ENCODE measurements at places on chromosomes 3 and 15.
A peak's percentile ranks its signal among the peaks of the same experiment; 100 is the strongest.

DNA sequence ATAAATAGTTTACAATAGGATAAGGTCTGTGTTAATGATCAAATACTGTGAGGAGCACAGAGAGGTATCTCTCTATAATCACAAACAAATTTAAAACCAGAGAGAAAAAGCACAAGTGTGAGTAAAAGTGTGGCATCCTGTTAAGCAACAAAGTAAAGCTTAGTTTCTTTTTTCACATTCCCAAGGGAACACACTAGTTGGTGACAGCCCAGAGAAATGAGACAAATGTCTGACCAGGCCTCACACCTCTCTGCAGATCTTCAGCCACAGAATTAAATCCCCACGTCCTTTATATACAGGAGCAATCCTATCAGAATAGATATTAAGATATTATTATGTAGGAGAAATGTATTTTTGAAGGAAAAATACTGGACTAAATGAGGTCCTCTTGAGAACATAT is 2.7 kb downstream of the FBN1 start:
- no peak for DNase-seq

GRCh38 chr3:59573911-59574310 is 524.1 kb upstream of the CFAP20DC start:
- peak; percentile 21 for DNase-seq

- DNase-seq = no peak
Measured at GRCh38 chr15:25481208-25481859, 42.5 kb upstream of the UBE3A start.

- no peak for DNase-seq
Measured at GRCh38 chr3:69313251-69313650, 72.6 kb downstream of the FRMD4B start.

GRCh38 chr3:138113326-138113725 is 2.1 kb downstream of the DZIP1L start:
- no peak for DNase-seq

Measured in HFF-Myc (cell line).